ENCODE measurements at places on chromosomes 1 and 21.
A peak's percentile ranks its signal among the peaks of the same experiment; 100 is the strongest.

DNA sequence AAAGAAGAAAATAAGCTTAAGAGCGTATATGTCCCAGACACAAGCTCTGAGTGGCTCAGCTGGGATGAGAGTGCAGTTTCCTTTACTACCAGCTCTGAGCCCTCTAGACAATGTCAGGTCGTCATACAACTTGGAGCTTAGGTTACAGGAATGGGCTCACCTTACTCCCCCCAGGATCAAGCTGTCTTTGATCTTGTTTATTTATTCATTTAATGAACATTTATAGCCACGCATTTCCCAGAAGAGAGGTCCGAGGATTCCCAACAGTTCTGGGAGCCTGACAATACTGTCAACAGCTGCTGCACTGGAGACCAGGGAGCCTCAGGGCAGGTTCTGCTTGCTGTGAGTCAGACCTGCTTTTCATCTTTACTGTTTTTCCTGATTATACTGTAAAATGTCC lies 378.9 kb downstream of the PLPP3 start:
- DNase-seq, result no peak

DNA sequence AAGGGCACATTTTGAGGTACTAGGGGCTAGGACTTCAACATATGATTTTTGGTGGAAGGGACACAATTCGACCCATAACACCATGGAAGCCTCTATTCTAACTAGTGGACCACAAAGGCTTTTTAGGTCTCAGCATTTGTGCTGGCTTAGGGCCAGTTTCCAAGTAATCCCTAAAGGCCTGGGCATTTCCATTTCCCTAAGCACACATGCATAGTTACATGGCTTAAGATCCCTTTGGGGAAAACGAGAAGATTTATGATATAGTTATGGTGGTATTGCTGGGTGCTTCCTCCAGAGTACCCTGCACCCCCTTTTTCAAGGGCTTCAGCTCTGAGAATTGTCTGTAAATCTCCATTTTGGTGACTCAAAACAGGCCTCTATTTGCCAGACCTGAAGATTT lies 28.2 kb upstream of the TMEM54 start:
- no peak for DNase-seq

DNA sequence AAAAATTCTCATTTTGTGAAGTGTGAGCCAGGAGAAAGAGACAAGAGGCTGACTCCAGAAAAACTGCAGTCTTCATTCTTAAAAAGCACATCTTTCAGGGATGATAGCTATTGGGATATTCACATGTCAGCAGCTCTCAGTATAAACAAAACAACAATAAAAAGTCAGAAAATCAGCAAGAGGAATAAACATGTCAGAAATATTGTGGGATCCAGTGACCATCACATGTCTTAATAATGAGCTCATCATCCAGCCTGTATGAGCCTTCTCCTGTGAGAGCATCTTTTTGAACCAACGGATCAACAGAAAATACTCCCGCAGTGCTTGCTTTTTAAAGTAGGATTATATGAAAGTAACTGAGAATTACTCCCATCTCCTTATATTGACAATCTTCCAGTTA lies 241.6 kb downstream of the SMYD3 start:
- no peak for DNase-seq

DNA sequence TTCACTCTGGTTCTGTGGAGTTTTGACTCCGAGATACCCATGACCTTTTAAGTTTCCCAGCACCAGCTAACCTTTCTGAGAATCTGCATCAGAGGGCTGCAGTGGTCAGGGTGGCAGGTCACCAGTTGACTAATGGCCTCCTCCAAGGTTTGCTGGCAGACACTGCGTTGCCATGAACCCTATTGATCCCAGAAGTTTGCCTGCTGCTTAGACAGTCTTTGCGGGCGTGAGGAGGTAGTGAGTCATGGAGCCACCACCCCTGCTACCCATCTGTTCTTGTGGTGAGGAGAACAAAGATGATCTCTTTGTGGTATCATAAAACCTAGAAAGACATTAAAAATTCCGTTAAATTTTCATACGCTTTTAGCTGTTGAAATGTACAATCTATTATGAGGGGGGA lies 180.4 kb downstream of the FGGY start:
- DNase-seq, result no peak

DNA sequence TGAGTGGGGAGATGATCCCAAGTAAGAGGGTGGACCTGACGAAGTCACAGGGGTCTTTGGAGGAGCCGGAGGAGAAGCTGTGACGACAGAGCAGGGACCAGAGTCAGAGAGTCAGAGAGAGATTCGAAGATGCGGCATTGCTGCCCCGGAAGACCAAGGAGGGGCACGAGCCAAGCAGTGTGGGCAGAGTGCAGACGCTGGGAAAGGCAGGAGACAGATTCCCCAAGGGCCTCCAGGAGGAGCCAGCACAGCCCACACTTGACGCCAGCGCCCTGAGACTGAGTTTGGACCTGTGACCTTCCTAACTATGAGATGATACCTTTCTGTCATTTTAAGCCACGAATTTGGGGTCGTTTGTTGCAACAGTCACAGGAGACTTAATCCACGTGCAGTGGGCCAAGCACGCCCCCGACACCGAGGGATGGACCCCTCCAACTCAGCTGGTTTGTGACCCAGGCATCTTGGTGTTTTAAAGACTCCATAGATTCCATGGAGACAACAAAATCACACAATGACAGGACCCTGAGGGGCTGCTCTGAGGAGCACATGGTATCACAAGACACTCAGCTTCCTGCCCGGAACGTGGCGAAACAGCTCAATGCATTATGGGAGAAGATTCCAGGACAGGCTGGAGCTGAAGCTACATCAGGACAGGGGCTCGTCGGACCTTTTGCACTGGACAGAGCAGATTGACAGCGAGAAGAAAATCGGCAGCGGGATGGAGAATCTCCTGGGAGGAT lies 11.0 kb upstream of the TFF1 start:
- DNase-seq, result no peak

- no peak for DNase-seq
Measured at GRCh38 chr1:199057322-199057721, 418.5 kb downstream of the PTPRC start.

- no peak for DNase-seq
Measured at GRCh38 chr21:36839123-36839522, 127.3 kb downstream of the HLCS start.

- no peak for DNase-seq
Measured at GRCh38 chr1:30378003-30378596, 345.3 kb downstream of the MATN1 start.

- DNase-seq, result no peak
Measured at GRCh38 chr21:23455676-23456075, 2151.6 kb downstream of the MRPL39 start.

DNA sequence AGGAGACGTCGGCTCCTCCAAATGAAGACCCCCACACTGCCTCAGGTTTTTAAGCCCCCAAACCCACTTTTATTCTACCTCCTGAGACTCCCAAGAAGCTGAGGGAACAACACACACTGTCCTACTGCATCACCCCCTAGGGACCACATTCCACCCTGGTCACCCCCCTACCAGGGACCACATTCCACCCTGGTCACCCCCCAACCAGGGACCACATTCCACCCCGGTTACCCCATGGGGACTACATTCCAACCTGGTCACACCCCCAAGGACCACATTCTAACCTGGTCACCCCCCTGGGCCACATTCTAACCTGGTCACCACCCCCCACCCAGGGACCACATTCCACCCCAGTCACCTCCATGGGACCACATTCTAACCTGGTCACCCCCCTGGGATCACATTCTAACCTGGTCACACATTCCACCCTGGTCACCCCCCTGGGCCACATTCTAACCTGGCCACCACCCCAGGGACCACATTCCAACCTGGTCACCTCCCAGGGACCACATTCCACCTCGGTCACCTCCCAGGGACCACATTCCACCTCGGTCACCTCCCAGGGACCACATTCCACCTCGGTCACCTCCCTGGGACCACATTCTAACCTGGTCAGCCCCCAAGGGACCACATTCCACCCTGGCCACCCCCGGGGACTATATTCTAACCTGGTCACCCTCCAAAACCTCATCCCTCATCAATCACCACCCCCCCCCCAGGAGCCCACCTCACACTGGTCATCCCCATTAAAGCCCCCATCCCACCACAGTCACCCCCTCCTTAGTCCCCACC lies 587.6 kb downstream of the NPHP4 start:
- DNase-seq, result no peak

GRCh38 chr1:116259663-116260062 lies 113.4 kb upstream of the ATP1A1 start:
- DNase-seq, result no peak

- no peak for DNase-seq
Measured at GRCh38 chr1:19359357-19359756, 47.2 kb downstream of the SLC66A1 start.

GRCh38 chr21:26445440-26445839 lies 127.6 kb downstream of the CYYR1 start:
- DNase-seq, result no peak

GRCh38 chr1:100358210-100358609 lies 5.9 kb downstream of the CDC14A start:
- DNase-seq, result no peak

- no peak for DNase-seq
Measured at GRCh38 chr21:29238053-29238966, 60.4 kb upstream of the BACH1 start.

DNA sequence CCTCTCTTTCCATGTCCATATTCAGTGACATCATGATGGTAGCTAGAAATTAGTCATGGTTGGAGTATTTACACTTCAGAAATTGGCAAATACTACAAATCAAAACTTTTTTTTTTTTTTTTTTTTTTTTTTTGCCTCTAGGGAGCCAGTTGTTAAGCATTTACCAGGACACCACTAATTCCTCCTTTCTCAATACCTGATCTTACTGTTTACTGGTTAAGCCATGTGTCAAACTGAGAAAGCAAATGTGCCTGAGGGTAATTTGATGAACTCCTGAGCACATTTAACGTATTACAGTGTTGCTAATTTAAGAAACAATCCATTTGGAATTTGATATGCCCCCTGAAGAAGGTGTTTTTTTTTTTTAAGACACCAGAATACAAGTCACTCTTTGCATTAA lies 94.4 kb downstream of the DNM3 start:
- no peak for DNase-seq

DNA sequence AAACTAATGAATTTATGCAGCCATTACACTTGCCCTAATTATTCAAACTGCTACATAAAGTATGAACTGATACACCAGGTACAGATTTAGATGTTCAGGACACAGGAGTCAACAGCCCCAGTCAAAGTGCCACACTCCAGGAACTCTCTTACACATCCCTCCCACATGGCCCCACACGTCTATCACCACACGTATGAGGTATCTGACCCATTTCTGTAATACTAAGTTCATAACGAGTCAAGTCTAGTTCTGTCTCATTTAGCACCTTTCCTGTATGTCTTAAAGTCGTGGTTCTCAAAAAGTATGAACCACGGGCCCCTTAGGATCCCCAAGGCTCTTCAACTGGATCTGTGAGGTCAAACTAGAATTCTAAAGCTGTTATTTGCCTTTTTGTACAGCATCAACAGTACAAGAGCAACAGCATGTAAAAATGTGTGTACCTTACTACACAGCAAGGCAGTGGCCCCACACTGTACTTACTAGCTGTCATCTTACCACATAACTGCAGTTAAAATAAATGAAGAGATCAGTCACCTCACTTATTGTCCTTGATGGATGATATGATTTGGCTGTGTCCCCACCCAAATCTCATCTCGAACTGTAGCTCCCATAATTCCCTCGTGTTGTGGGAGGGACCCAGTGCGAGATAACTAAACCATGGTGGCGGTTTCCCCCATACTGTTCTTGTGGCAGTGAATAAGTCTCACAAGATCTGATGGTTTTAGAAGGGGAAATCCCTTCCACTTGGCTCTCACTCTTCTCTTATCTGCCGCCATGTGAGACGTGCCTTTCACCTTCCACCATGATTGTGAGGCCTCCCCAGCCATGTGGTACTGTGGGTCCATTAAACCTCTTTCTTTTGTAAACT lies 42.6 kb downstream of the SIPA1L2 start:
- DNase-seq, result no peak

DNA sequence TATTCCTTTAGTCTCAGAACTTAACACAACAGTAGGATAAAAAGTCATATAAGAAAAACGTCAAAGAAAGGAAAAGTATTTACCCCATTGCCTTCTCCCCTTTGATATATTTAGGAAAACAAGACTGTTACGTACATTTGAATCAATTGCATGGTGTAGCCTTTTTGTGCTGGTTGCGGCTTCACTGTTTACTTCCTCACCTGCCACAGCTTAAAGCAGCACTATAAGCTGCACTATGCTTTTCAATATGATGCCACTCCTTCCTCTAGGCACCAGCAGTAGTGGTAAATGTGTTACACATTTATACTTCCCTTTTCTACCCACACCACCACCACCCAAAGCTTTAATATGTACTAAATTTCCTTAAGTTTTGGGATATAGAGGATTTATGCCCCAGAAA lies 111.1 kb downstream of the ATP1B1 start:
- DNase-seq, result no peak

- DNase-seq, result no peak
Measured at GRCh38 chr1:178752891-178753290, 27.8 kb downstream of the RALGPS2 start.

- DNase-seq, result peak; percentile 45
Measured at GRCh38 chr1:235843461-235843961, 23.2 kb downstream of the LYST start.

DNA sequence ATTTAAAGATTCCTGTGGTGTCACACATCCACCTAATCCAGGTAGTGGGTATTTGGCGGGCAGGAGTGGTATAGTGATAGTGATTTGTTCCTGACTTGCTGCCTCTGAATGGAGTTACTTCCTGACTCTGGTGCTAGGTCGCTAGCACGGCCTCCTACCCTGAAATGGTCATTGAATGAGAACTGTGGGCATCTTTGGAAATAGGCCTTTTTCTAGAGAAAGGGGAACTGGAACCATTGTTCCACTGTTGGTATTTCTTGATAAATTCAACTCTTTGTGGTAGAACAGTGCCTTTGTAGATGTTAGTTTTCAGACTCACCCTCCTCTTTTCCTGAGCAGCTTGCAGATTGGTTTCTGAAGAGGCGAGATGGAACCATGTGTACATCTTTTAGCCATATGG lies 1.5 kb downstream of the QSOX1 start:
- no peak for DNase-seq

DNA sequence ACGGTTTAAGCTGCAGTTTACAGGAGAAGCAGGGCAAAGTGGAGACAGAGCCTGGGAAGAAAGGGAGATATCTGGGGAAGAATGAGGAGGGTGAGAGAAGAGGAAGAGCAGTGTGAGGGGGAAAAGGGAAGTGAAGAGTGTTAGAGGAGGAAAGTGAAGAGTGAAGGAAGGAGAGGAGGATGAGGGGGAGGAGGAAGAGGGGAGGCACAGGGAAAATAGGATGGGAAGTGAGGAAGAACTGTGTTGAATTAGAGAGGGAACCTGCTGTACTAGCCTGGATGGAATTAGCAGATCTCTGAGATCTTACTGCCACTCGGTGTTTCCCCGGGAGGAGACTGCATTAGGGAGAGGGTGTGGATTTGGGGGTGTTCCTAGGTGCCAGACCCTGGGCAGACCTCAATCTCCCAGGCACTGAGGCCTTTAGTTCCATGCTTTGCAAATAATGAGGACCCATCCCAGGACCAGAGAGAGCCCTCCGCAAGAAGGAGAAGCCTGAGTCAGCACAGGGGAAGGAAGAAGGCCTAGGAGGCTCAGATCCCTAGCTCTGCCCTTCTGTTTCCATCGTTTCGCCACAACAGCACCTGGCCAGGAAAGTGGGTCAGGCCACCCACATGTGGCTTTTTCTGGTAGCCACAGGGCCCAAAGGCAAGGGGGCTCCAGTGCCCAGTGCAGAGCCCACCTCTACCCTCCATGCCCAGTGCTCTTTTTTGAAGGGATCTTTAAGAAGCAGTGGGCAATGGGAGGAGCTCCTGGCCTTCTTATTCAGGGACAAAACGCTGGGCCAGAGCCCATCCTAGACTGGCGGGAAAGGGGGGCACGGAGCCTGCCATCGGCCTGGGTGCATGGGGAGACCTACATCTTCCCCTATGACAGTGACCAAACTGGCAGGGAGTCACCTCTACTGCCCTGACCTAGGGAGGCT lies 2.0 kb downstream of the LRRN2 start:
- DNase-seq, result no peak

Data from NCI-H1048 (cell line).